B cell (primary cell): ENCODE measurements at places on chromosomes 3 and 15. TPM values are rescaled to one million over a fixed set of nuclear protein-coding genes. Genes with fewer than 3 reads are reported as not detected.
A peak's percentile ranks its signal among the peaks of the same experiment; 100 is the strongest.

GUCA1C gene
- not detected in 2 replicates for polyA plus RNA-seq

ADGRG7 gene
- polyA plus RNA-seq = not detected in 2 replicates

CAND2 gene
- polyA plus RNA-seq = 0.34 and 1.4 TPM in 2 replicates

CHRNA7 gene
- polyA plus RNA-seq = 0.16 and 0.94 TPM in 2 replicates

ZIC1 gene
- not detected in 2 replicates for polyA plus RNA-seq

INSYN1 gene
- polyA plus RNA-seq = not detected in 2 replicates

GOLGA8O gene
- 0.55 TPM in 1 of 2 replicates, not detected in the other for polyA plus RNA-seq

DNA sequence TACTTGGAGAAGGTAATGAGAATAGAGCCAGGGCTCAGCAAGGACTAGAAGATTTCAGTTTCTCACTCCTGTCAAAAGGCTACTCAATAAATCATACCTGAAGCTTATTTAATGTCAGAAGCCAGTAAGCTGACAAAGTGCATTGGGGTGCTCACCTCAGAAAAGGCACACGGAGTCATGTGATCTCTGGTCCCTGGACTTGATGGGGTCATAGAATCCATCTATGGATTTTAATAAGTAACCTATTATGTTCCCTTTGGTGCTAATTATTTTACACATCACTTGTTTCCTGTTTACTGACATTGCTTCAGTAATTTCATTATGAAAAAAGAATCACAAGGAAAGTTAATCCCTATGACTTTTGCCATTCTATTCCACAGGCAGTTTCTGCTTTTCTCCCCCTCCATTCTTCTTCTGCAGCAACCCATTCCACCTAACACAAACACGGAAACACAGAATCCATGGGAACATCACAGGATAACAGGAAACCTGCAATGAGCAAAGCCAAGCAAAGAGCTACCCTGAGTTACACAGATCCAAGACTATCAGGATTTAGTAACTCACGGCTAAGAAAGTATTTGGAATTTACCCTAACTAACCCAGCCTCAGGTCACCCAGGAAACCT, 159.6 kb downstream of the MEIS2 start:
- DNase-seq = no peak

DNA sequence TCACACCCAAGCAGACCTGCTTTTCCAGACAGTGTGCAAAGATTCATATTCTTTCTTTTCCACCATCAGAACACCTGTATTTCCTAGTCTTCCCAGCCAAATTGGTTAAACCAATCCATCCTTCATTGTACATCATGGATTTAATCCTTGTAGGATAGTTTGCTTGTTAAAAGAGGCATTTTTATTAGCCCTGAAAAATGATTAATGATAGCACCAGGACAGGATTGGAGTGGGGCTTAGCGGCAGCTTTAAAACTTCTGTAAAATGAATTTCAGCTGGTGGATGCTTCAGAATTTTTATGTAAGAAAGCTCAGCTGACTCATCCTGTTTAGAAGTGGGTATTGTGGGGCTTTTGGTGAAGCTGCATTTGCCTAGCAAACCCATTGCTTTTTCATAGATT, 36.1 kb upstream of the ARHGEF26 start:
- no peak for DNase-seq

DNA sequence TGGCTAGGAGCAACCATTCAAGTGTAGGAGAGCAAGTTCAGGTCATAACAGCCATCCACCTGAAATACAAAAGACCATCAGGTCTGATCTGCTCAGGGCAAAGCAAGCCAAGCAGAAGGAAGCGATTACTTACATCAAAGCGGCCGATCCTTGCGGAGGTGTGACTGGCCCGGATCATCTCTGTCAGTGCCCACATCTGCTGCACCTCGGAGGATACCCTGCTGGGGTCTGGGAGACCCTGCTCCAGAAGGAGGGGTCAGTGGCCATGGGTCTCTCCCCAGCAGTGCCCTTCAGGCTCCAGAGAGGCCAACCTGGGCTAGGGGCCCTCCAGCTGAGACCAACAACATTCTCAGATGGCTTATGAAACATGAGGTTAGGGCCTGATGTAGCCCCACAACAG, 2.5 kb upstream of the AMT start:
- no peak for DNase-seq

DNA sequence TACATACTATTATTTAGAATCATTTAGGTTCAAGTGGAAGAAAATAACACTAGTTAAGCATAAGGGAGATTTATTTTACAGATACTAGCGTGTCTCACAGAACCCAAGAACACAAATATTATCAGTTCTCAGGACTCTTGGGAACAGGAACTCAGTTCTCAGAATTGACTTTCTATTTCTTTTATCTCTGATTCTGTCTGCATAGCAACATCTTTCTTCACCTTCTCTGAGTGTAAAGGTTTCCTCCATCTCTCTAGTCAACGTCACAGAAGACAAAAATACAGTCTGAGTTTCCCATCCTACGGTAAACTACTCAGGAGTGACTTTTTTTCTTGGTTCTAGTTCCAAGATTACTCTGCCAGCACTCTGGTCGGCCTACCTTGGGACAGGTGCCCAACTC, 220.0 kb downstream of the SV2B start:
- no peak for DNase-seq

- DNase-seq = no peak
These were observed 218.2 kb upstream of the SGO1 start for GRCh38 chr3:20403986-20404740.

- DNase-seq = no peak
These were observed 268.3 kb downstream of the THRB start for GRCh38 chr3:24226397-24226796.

GRCh38 chr3:162437480-162437879, 940.9 kb downstream of the OTOL1 start:
- no peak for DNase-seq

DNA sequence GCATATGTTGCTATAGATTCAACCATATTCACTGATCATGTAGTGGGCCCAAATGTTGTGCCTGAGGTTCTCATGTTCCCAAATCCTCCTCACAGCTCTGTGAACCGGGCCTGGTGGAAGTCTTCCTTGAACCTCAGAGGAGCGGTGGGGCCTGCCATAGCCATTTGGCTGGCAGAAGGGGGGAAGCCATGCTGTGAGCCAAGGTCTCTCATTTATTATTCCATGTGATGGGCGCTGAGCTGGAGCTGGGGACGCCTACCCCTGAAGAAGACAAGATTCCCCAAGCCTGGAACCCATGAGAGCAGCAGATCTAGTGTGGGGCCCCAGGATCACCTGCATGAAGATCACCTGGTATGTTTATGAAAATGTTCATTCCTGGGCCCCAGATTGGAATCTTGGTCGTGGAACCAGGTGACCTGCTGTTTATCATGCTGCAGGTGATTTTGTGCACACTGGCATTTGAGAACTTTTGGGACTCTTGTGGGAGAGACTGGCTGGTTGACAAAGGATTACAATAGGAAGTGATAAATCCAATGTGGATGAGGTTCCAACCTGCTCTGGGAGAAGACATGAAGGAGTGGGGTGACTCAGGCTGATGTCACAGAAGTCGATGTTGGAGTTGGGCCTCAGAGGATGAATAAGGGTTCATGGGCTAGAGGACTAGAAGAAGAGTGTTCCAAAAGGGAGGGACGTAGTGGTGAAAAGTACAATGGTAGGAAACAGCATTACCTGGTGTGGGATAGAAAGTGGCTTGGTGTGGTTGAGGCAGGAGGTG, 102.1 kb downstream of the ASB7 start:
- DNase-seq = no peak

- no peak for DNase-seq
These were observed 11.3 kb downstream of the CGNL1 start for GRCh38 chr15:57387564-57388076.

GRCh38 chr3:113531826-113532697, at the start of gene SIDT1:
Gene SIDT1 (plus strand): TSS chr3:113532555. CDS start chr3:113533022, 467 bp downstream.
- peak; percentile 89 for DNase-seq

GRCh38 chr3:48267782-48268181, 26.9 kb downstream of the ZNF589 start:
- no peak for DNase-seq

- DNase-seq = no peak
These were observed 28.5 kb upstream of the CMTM6 start for GRCh38 chr3:32531010-32531647.

- no peak for DNase-seq
These were observed 164.5 kb downstream of the WNT5A start for GRCh38 chr3:55322638-55323037.

DNA sequence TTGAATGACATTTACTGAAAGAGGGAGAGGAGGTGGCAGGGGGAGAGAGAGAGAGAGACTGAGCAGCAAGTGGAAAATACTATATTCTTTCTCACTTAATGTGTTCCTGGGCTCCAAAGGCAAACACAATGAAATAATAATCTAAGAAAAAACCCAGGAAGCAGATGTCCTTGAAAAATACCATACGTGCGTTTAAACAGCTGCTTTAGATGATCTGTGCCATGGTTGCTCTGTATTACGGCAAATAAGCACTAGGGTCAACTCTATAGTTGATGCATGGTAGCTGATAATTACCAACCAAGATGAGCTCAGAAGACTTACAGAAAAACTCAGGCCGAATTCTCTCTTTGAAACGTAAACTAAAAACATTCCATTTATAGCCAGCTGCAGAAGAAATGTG, 410.3 kb upstream of the TBL1XR1 start:
- DNase-seq = no peak

- DNase-seq = no peak
These were observed 65.6 kb upstream of the MYZAP start for GRCh38 chr15:57526076-57526475.

DNA sequence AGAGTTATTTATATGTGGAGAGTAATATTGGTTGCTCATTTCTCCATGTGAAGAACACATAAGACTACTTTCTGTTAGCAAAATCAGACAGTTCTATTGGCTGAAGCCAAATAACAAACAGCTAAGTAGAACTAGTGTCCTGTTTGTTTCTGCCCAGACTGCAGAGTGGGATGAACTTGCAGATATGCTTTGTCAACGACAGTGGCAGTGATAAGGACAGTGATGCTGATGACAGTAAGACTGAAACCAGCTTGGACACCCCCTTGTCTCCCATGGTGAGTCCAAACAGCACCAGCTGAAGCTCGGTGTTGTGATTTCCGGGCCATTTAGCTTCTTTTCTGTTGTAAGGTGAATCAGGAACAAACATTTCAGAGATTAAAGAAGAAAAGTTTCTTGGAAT, 102.6 kb upstream of the IL12A start:
- DNase-seq = no peak

GRCh38 chr15:68369931-68370767, 61.8 kb downstream of the ITGA11 start:
- DNase-seq = no peak

DNA sequence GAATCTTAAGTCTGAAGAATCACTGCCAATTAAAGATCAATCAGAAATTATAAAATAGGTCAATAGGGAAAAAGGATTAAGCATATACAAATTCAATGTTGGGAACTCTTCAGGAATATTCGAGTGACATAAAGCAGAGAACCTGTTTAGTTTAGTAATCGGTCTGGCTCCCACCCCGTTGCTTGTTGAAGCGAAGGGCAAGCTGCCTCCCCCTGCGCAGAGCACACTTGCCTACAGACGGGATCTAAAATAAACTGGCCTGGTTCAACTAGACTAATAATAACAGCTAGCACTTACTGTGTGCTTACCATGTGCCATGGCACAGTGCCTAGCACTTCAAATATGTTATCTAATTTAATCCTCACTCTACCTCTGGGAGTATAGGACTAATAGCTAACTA, 8.6 kb downstream of the SEMA6D start:
- DNase-seq = no peak

DNA sequence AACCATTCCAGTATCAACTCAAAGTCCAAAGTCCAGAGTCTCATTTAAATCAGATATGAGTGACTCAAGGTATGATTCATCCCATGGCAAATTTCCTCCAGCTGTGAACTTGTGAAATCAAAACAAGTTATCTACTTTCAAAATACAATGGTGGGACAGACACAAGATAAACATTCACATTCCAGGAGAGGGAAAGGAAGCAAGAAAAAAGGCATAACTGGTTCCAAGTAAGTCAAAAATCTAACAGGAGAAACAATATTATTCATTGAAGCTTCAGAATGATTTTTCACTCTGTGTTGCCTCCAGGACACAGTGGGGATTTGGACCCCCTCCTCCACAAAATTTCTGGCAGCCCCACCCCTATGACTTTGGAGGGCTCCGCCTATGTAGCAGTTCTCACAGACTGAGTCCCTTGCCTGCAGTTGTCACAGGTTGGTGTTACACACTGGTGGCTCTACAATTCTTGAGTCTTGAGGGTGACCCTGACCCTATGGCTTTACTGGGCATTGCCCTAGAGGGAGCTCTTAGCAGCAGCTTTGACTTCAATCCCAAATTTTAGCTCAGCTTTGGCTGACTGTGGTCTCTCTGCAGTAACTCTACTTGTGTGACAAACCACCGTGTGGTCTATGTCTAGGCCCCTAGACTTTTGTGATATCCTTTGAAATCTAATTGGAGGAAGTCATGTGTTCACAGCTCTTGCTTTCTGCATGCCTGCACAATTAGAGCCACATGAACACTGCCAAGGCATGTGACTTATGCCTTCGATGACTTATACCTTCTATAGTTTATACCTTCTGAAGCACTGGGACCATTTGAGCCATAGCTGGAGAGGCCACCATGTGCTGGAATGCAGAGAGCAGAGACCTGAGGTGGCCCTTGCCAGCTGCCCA, 644.2 kb downstream of the GRM7 start:
- DNase-seq = no peak

DNA sequence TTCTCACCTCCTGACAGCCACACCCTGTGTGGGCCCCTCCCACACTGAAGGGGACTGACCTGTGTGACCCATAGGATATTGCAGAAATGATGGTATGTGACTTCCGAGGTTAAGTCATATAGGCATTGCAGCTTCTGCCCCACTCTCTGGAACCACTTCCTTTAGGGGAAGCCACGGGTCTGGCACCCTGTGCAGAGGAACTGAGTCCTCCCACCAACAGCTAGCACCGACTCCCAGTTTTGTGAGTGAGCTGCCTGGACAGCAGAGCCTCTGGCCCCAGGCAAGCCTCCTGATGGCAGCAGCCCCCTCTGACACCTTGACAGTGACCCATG, 24.6 kb upstream of the SLC6A6 start:
- no peak for DNase-seq

DNA sequence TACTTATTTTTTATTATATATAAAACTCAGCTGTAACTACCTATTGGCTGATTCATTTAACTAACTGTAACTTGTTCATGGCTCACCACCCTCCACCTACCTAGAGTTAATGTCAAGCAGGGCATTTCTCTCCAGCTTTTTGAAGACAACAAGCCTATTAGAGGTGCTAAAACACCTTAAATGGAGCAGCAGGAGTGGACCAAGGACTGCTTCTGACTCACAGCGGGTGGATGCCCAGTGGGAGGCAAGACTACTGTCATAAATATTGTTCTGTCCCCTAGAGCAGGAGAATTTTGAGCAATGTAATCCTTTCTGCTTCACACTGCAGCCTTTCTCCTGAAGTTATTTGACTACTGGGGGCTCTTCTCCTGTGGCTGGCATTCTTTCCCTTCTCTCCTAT, 146.9 kb downstream of the CLSTN2 start:
- no peak for DNase-seq

DNA sequence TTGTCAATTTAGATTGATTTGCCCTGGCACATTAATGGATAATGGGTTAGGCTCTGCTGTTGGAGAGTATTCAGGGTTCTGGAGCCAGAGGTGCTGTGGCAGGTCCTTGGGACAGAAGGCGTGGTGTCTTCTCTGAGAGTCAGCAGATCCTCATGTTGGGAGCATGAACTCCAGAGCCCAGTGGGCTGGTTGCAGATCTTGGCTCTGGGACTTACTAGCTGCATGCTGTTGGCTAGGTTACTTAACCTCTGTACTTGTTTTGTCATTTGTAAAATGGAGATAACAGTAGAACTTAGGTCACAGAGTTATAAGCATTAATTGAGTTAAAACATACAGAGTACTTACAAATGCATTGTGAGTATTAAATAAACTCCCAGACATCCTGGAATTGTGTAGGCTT, 77.6 kb downstream of the CCK start:
- DNase-seq = no peak

GRCh38 chr15:70056091-70056680, 41.5 kb downstream of the TLE3 start:
- no peak for DNase-seq
